ENCODE measurements at places on chromosomes 5 and 9.

DNA sequence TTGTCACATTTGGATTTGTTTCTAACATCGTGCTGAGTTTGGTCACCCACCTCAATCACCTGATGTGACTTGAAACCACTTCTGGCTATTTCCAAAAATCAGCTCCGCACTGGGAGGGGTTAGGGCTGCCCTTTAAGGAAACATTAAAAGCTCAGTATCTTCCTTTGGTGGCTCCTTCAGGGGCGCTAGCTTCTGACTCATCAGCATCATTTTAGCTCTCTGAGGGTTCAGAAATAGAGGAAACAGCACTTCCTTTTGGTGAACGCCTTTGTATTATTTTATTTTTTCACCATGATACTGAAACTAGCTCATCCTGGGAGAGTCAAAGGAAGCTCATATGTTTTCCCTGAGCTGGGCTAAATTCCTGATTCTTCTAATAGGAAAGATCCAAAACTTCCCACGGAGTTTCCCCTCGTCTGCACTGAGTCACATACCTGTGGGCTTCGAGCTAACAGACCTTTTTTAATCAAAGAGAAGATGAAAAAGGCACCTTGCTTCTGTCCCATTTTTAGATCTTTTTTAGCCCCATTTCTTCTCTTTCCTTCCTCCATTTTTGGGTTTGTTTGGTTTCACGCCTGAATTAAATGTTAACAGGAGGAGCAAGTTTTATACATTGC is 48.2 kb downstream of the ROPN1L start:
- DNase-seq, result peak; percentile 27

- no peak for DNase-seq
Observed at GRCh38 chr5:113520429-113520828, 6.9 kb downstream of the YTHDC2 start.

GRCh38 chr5:40557501-40557900 is 122.2 kb upstream of the PTGER4 start:
- DNase-seq, result no peak

GRCh38 chr5:167998148-167998767 is 293.2 kb upstream of the WWC1 start:
- no peak for DNase-seq

GRCh38 chr5:15752663-15753285 is 252.8 kb downstream of the FBXL7 start:
- no peak for DNase-seq

DNA sequence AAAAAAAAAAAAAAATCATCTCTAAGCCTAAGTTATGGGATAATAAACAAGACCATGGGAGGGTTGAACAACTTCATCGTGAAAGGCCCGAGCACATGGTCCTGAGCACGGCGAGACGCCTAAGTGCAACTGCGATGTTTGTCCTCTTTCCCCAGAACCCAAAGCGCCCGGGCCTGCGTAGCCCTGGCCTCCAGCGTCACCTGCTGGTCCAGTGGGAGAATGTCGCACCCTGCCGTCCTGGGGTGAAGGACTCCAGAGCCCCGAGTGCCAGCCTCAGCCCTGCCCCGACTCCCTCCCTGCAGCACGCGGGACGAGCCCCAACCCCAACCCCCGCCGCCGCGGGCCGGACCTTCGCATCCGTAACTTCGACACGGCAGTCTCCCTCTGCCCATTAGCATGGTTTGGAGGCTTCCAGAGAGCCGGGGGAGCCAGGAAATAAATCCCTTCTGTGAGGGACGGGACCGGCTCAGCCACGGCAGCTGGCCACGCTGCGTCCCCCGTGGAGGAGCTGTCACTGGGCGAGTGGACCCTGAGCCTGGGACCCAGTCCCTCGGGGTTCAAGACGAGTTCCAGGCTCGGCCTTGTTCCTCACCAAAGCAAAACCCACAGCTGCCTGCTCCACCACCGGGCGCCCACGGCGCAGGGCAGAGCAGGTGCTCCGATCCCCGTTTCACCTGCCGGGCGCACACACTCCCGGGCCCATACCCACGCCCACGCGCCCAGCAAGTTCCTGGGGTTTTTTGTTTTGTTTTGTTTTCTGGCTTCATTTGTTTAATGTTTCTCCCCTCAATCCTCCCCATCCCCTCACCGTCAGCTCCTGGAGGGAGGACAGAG is 132.5 kb upstream of the HAND1 start:
- peak; percentile 52 for DNase-seq

- DNase-seq, result no peak
Observed at GRCh38 chr5:163642904-163643303, 137.5 kb downstream of the MAT2B start.

All from CD4-positive, alpha-beta T cell treated with Interferon alpha-2 for 1 hour (primary cell).